ENCODE measurements at places on chromosomes 3 and 15. TPM values are rescaled to one million over a fixed set of nuclear protein-coding genes. Genes with fewer than 3 reads are reported as not detected.
A peak's percentile ranks its signal among the peaks of the same experiment; 100 is the strongest.

- peak; percentile 62 for DNase-seq
Measured at GRCh38 chr3:46065294-46065705, 38.0 kb upstream of the XCR1 start.

SAXO2 gene
- total RNA-seq, result not detected

DNA sequence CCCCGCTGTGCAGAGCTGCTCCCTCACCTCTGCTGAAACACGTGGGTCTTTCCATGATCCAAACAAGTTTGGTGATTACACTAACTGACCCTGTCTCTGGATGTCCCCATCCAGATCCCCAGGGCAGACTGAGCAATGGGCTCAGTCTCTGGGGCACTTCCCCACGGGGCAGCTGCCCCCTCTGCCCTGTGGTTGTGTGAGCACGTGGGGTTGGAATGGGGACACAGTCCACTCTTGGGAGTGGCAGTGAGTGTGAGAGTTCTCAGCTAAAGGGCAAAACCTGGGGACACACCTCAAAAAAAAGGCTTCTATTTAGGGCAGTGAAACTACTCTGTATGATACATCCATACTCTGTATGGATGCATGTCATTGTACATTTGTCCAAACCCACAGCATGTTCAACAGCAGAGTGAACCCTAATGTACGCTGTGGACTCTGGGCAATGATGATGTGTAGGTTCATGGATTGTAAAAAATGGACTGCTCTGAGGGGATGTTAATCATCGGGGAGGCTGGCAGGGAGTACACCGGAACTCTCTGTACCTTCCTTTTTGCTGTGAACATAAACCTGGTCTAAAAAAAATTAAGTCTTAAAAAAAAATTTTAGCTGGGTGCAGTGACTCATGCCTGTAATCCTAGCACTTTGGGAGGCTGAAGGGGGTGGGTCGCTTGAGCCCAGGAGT lies 49.9 kb upstream of the BLM start:
- DNase-seq, result no peak

DNA sequence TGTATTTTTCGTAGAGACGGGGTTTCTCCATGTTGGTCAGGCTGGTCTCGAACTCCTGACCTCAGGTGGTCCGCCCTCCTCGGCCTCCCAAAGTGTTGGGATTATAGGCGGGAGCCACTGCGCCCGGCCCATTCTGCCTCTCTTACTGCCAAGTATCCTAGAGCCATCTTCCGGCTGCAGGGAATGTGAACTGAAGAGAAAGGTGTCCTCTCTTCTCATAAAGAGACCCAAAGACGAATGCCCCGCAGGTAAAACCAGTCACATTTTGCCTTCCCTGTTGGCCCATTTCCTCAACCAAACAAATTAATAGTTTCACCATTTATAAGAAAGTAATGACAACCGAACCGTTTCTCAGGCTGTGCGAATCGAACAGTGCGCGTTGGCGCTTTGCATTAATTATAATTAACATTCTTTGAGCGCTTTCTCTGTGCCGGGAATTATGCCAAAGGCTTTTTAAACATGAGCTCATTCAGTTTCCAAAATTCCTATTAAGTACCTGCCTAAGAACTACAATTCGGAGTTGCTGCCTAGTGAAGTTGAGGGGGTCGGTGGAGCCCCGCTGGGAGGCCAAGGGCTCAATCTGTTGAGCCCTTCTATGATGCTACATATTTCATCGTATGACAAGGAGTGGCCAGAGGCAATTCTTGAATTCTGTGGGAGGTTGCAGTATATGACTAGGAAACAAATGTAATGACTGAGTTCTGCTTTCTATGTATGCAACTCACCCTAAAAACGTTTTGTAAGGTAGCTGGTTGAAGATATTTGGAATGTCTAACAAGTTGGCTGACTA lies 819 bp upstream of the RPL24 start:
- DNase-seq, result peak; percentile 18

LRRN1 gene
- not detected for total RNA-seq

- DNase-seq, result no peak
Measured at GRCh38 chr15:68298882-68299381, 21.4 kb downstream of the FEM1B start.

DNA sequence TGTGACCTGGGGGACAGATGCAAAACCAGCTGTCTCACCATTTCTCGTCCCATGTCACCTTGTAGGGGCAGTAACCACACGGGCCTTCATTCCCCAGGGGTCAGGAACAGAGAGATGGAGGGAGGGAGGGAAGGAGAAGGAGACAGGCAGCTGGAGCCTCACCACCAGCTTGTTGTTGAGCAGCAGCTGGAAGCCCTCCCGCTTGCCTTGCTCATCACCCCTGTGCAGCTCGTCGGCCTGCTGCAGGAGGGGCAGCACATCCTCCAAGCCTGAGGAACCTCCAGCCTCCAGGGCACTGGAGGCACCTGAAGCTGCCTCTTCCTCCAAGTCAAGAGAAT lies 10.3 kb downstream of the RMDN3 start:
- no peak for DNase-seq

CLDN18 gene
- not detected for total RNA-seq

DNA sequence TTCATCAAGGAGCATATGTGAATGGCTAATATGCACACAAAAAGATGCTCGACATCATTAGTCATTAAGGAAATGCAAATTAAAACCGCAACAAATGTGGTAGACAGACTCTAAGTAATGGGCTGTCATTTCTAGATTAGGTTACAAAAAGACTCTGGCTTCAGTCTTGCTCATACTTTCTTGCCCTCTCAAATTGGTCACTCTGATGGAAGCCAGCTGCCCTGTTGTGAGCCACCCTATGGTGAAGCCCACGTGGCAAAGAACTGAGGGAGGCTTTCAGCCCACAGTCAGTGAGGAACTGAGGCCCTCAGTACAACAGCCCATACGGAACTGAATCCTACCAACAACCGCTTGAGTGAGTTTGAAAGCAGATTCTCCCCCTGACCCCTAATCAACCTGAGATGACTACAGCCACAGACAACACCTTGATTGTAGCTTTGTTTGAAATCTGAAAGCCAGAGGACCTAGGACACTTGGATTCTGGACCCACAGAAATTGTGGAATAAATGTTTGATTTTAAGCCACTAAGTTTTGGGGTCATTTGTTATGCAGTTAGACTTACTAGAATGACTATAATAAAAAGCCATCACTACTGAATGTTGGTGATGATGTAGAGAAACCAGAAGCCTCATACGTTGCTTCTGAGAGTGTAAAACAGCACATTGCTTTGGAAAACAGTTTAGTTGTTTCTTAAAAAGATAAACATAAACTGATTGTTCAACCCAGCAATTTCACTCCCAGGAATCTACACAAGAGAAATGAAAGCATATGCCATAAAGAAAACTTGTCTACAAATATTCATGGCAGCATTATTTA lies 45.7 kb downstream of the EHHADH start:
- DNase-seq, result no peak

KCNAB1 gene
- not detected for total RNA-seq

MYRIP gene
- total RNA-seq, result 0.07 TPM

- DNase-seq, result no peak
Measured at GRCh38 chr3:54421943-54422342, 299.6 kb downstream of the CACNA2D3 start.

DNA sequence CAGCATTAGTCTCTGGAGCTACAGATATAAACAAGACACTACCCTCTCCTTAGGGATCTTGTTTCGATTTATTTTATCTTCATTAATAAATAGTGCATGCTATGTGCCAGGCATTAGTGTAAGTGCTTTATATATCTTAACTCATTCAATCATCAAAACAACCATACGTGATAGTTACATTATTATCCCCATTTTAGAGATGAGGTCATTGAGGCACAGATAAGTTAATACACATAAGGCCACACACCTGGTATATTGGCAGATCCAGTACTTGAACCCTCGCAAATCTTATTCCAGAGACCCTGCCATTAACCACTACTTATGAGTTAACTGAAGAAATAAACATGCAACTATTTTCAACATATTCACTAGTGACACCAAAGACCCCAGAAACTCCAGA lies 25.7 kb upstream of the NR2F2 start:
- DNase-seq, result no peak

- no peak for DNase-seq
Measured at GRCh38 chr3:149941186-149941585, 29.5 kb downstream of the PFN2 start.

FES gene
- not detected for total RNA-seq

ACTC1 gene
- total RNA-seq, result not detected

GRCh38 chr15:64536244-64536836 lies 76.0 kb downstream of the ZNF609 start:
- DNase-seq, result peak; percentile 58

DNA sequence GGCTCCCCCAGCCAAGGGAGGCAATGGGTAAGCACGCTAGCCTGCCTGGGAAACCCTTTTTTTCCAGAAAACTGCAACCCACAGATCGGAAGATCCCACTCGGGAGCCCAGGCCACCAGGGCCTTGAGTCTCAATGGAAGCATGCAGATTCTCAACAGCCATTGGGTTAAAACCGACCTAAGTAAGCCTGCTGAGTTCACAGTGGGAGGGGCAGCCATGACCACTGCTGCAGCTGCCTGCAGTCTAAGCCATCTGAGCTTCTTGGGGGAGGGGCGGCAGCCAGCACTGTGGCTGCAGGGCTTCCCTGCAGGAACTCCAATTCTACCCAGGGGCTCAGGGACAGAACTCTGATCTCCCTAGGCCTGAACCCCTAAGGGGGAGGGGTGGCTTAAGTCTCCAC lies 82.0 kb downstream of the DPPA2 start:
- DNase-seq, result no peak

CHST13 gene
- not detected for total RNA-seq

DNA sequence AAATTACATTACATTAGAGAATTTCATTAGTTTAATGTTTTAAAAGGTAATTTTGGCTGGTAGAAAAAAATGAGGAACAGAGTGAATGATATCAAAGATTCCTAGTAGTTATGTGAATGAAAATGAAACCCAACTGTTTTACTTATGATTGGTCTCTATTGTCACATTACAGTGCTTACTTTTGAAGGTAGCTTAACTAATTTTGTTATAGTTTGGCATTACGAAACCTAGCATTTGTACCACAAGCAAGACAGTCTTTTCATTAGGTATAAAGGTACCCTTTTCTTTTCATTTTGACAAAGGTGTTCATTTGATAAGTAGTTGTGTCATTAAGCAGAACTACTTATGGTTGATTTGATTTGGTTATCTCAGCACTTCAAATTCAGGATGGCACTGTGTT lies 6.9 kb downstream of the SELENOT start:
- no peak for DNase-seq

DPPA2 gene
- 0.51 TPM for total RNA-seq

DNA sequence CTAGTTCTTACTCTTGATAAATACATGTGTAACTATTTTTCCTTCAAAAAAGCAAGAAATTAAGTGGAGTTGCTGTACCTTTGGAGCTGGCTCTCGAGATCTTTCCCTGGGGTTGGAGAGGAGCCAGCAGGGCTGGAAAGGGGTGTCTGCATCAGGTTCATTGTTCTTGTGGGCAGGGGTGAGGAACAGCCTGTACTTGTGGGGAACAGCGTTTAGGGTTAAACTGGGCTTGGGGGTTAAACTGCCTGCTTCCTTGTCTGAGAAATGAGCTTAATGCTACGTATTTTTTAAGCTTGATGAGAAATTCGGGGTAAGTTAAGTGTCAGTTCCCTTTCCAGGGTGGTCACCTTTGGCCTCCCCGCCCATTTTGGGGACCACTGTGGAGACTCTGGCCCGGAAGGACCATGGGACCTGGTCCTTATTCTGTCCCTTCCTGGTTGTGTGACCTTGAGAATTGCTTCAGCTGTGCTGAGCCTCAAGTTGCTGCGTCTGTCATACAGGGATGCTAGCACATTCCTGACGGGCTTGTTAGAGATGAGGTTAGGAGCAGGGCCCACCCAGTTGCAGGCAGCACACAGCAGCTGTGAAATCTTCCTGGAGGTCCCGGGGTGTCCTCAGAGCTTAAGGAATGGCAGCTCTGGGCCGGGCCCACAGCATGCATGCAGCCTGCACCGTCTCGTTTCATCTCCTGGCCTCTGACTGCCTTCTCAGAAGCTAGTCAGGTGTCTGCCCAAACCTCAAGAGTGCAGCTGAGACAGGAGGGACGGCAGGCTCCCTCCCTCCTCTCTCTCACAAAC lies 11.6 kb downstream of the H1-8 start:
- DNase-seq, result no peak

WDR93 gene
- total RNA-seq, result 1.5 TPM

OR4M2 gene
- not detected for total RNA-seq

MAP2K1 gene
- 21.2 TPM for total RNA-seq

DNA sequence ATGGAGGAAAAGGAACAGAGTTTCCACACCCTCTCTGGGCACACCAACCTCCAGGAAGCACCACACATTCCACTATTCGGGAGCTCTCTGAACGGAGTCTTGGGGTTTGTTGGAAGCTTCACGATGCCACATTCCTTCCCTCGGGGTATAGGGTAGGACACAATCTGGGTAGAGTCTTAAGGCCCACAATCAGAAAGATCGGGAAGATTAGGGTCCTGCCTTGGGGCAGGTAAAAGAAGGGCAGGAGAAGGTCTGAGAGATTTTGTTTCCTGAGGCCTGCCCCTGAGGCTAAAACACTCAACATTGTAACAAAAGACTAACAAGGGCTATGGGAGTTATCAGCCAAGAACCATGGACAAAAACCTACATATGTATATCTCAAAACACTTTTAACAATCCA lies 89.2 kb upstream of the RAP2B start:
- DNase-seq, result no peak

- no peak for DNase-seq
Measured at GRCh38 chr3:2826453-2826852, 283.7 kb downstream of the IL5RA start.

GNAT1 gene
- total RNA-seq, result not detected

GPR149 gene
- total RNA-seq, result not detected

CADPS gene
- not detected for total RNA-seq

Measured in Caki2 (cell line).